Fibroblast of lung (primary cell): ENCODE measurements at places on chromosomes 16 and 17. TPM values are rescaled to one million over a fixed set of nuclear protein-coding genes. Genes with fewer than 3 reads are reported as not detected.

Gene STX1B
- total RNA-seq, result 1.3 and 2.1 TPM in 2 replicates

Gene TMIGD1
- total RNA-seq, result not detected in 2 replicates

Gene KRTAP3-1
- total RNA-seq, result not detected in 2 replicates

Gene KRTAP4-4
- not detected in 2 replicates for total RNA-seq

Gene SMPD3
- under 0.01 TPM in 2 replicates for total RNA-seq

Gene MC1R
- 3.1 and 4.3 TPM in 2 replicates for total RNA-seq

Gene CCL7
- 0.33 and 0.51 TPM in 2 replicates for total RNA-seq

Gene TBC1D3C
- total RNA-seq, result 1.3 TPM in 1 of 2 replicates, not detected in the other

Gene ANKRD11
- total RNA-seq, result 39.8 and 71.2 TPM in 2 replicates

Gene ZSCAN10
- not detected in 2 replicates for total RNA-seq

Gene CES2
- 38.0 and 47.6 TPM in 2 replicates for total RNA-seq

Gene SLC16A13
- total RNA-seq, result 0.26 and 1.3 TPM in 2 replicates
